Hepatic stellate cell (primary cell): ENCODE measurements at places on chromosomes 1 and 21.
A peak's percentile ranks its signal among the peaks of the same experiment; 100 is the strongest.

DNA sequence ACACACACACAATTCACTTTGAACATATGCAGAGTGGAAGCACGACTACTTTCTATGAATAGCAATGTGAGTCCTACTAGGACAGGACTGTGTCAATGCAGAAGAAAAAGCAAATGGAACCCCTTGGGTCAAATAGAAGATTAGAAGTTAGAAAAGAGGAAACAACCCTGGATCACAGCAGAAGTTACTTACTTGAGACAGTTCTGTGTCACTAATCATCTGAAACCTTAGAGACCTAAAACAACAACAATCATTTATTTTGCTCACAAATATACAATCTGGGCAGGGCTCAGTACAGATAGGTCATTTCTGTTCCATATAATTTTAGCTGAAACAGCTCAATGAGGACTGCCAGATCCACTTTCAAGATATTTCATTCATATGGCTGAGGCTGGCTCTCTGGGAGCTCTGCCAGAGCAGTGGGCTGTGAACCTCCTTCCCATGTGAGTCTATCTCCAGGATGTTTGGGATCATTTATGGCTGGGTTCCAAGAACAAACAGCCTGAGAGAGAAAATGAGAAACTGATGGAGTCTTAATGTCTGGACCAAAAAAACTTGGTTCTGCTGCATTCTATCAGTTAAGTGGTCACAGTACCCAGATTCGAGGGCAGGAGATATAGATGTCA lies 42.5 kb upstream of the IL10 start:
- DNase-seq = no peak

- no peak for DNase-seq
These were observed 18.3 kb upstream of the IL6R start for GRCh38 chr1:154386643-154387352.

- DNase-seq = no peak
These were observed 43.4 kb downstream of the NCMAP start for GRCh38 chr1:24599265-24599664.

- DNase-seq = peak; percentile 72
These were observed 37.4 kb downstream of the TMCO4 start for GRCh38 chr1:19762175-19762779.

DNA sequence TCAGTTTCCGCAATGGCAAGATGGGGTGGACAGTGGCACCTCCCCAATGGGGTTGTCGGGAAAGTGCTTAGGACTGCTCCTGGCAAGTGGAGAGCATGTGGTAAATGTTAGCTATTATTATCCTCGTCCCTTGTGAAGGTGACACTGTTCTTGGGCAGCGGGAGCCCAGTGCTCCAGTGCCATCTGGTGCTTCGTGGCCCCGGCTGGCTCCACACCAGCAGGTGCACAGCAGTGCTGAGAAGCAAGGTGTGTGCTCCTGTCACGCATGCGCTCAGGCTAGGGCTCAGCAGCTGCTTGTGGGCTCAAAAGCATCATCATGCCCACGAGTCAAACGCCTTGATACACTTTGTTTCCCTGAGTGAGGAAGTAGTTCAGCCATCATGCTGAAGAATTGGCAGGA lies 24.9 kb upstream of the KCNC4 start:
- DNase-seq = no peak

DNA sequence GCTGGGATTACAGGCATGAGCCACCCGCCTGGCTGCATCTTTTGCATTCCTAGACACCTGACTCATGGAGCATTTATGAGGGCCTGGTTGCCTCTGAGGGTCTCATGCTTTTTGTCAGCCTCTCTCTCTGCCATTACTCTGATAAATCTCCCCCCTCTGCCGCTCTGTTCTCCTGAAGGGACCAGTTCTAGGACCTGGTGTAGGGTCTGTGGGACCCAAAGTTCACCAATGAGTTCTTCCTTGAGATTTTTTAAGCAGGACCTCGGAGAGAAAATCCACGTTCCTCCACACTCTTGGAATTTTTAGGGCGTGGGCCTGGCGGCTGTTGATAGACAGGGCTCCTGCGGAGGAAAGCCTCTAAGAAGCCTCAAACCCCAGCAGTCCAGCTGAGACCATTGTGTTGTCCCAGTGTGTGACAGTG lies 91.9 kb upstream of the ERRFI1 start:
- DNase-seq = no peak

DNA sequence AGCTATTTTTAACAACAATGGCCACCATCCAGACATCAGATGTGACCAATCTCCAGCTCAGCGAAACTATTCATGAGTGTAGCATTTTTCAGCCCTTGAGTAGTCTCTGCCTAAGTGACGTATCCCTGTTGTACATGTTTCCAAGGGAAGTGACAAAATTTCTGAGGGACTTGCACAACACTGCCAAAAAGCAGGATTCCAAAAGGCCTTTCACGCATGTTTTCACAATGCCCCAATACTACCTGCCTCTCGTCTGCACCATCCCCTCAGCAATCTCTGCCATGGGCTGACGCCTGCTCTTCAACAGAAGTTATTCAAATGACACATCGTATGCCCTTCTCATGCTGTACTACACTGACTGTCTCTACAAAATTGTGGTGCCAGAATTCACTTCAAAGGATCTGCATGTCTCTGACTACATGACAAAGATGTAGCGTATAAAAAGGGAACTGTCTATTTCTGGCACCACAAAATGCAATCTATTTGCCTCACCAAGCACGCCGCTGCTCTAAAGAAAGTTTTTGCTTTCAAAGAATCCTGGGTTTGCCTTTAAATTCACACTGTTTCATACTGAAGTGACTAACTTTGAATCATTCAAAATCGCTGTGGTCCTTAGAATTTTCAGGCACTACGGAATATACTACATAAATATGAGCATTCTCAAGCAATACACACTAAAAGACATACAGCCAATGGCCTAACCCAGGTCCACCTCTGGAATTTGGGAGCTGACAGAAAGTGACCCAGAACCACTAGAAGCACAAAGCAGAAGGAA lies 32.9 kb downstream of the JAK1 start:
- peak; percentile 66 for DNase-seq

- no peak for DNase-seq
These were observed 80.6 kb downstream of the CCDC185 start for GRCh38 chr1:223473601-223474344.

DNA sequence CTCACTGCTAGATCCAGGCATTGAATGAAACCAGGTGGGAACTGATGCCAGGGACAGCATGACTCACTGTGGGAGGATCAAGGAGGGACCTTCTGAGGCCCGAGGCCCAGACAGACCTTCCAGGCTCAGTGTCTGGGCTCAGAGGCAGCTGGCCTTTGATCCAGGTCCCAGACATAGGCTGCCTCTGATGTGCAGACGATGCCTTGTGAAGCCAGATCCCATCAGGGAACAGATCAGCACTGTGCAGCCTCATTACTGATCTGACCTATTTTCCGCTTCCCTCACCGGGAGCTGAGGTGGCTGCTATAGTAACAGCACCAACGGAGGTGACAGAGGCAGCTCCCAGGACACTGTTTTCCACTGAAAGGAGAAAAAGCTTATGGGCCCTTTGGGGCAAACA lies 399.5 kb downstream of the MATN1 start:
- no peak for DNase-seq

DNA sequence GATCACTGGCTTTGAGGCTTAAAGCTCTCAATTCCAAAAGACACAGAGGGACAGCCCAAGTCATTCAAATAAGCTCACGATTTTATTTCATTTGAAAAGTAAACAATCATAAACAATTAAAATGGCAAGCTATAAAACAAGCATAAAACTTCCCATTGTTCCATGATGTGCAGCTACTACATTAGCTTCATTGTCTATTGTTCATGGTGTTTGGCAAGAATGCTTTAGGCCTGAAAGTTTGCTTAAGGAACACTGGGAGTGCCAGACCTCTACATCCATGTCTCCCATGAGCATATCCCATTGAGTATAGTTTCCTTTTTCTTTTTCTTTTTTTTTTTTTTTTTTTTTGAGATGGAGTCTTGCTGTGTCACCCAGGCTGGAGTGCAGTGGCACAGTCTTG lies 286.1 kb upstream of the ESRRG start:
- no peak for DNase-seq

DNA sequence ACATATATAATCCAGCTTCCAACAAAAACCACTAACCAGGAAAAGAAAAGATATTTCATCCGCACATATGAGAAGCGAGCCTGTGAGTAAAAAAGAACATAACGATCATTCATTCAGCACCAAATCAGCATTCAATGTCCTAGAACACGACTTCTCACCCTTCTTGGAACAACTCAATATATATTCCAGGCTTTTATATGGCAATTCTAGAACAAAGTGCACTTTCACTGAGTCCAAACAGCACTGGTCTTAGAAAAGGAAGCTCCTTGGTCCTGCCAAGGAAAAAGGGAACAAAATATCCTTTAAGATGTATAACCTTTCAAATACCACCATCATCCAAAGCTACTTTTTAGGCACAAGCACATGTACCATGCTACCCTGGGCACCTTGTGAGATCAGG lies 44.5 kb downstream of the RPL5 start:
- no peak for DNase-seq

GRCh38 chr1:238811211-238811879 lies 575.0 kb upstream of the CHRM3 start:
- DNase-seq = no peak

GRCh38 chr1:172578586-172578985 lies 45.6 kb downstream of the SUCO start:
- DNase-seq = no peak

- peak; percentile 89 for DNase-seq
These were observed 20.6 kb downstream of the CSF1 start for GRCh38 chr1:109931189-109931731.

DNA sequence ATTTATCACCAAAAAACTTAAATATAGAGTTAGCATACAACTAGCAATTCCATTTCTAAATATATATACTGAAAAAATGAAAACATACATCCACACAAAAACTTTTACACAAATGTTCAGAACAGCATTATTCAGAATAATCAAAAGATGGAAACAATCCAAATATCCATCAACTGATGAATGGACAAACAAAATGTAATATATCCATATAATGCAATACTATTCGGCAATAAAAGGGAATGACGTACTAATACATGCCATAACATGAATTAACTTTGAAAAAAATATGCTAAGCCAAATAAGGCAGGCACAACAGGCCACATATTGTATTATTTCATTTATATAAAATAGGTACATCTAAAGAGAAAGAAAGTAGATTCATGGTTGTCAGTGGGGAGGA lies 33.9 kb downstream of the TUT4 start:
- DNase-seq = no peak

DNA sequence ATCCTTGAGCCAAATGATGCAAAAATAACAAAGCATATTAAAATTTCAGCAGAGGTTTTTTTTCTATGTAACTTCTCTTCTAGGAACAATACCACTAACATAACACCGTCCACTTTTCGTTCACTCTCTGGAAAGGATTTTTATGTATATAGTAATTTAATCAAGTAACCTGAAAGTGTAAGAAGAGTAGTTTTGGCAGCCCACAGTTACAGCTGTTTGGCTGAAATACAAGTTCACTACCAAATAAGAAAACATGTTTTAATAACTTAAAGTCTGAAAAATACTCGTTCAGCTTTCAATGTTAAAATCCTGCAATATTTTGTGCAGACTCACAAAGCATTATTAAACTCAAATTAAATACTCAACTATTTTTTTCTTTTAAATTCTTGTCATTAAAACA lies 896.8 kb upstream of the ADGRL4 start:
- DNase-seq = no peak

DNA sequence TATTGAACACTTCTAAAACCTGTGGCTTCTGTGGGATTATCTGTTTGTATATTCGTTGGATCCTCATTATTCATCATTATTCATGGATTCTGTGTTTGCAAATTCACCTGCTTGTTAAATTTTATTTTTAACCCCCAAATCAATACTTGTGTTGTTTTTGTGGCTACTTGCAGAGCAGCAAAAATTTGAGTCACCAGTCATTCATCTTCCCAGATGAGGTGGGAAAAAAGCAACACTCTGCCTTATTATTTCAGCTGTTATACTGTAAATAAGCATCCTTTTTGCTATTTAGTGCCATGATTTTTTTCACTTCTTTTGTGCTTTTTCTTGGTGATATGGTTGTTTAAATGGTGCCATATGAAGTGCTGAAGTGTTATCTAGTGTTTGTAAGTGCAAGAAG lies 56.7 kb downstream of the RASAL2 start:
- DNase-seq = no peak

- no peak for DNase-seq
These were observed 45.2 kb upstream of the CD101 start for GRCh38 chr1:116956378-116956777.

- DNase-seq = no peak
These were observed 269.3 kb downstream of the PCP4 start for GRCh38 chr21:40136571-40136970.

- DNase-seq = no peak
These were observed 76.5 kb downstream of the BCAR3 start for GRCh38 chr1:93605026-93605568.

DNA sequence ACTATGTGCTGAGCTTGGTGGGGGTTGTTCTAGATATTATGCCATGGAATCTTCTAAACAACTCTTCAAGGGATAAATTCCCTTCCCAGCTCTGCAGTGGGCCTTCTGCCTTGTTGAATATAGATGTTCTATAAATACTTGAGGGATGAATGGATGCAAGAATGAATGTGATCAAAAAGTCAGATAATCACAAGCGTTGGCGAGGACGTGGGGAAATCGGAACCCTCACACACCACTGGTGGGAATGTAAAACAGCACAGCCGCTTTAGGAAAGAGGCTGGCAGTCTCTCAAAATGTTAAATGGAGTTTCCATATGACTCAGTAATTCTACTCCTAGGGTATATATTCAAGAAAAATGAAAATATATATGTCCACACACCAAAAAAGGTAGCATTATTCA lies 19.0 kb downstream of the SDC3 start:
- no peak for DNase-seq

DNA sequence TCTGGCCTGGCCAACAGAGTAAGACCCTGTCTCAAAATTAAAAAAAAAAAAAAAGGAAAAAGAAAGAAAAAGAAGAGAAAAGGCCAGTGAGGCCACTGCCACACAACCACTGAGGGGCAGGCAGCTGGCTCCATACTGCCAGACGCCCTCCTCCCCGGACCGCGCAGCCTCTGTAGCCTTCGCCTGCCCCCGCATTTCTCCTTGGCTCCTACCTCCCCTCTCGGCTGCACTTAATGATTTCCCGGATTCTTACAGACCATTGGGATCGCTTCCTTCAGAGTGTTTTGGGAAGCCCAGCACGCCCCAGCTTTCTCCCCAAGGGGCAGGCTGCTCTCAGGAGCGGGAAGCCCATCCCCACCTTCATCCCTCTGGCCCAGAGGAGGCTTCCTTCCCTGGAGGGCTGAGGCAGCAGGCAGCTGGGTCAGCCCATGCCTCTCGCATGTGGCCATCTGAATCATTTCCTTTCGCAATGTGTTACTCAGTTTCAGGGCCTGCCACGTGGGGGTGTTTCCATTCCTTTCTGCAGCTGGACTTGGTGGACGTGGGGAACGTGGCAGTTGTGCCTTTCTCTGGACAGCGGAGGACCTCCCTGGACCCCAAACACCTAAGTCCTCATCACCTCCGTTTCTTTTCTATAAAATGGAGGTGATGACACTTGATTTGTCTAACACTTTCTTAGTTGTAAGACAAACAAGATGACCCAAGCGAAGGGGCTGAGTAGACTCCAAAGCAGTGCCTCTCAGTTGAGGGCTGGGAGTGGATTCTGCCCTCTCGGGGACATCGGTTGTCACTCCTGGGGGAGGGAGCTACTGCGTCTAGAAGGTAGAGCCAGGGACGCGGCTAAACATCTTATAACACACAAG lies 2.3 kb downstream of the SLC2A5 start:
- DNase-seq = peak; percentile 87

GRCh38 chr1:228274452-228275178 lies 66.8 kb downstream of the OBSCN start:
- no peak for DNase-seq

- DNase-seq = no peak
These were observed 146.3 kb upstream of the C8B start for GRCh38 chr1:57112148-57112547.
